ENCODE measurements at places on chromosomes 5 and 9. TPM values are rescaled to one million over a fixed set of nuclear protein-coding genes. Genes with fewer than 3 reads are reported as not detected.

The PFN3 gene
- total RNA-seq, result not detected

The KIF2A gene
- total RNA-seq, result 39.7 TPM

The ANKRA2 gene
- total RNA-seq, result 34.3 TPM

The FRMPD1 gene
- under 0.01 TPM for total RNA-seq

The CDH6 gene
- total RNA-seq, result 0.13 TPM

The C9 gene
- total RNA-seq, result not detected

The SMC2 gene
- total RNA-seq, result 3.6 TPM

The MARCHF11 gene
- not detected for total RNA-seq

The CCL19 gene
- total RNA-seq, result not detected

The ANGPTL2 gene
- total RNA-seq, result 0.79 TPM

The PCDHB7 gene
- not detected for total RNA-seq

The PCDHB1 gene
- total RNA-seq, result not detected

The FOXD4L4 gene
- under 0.01 TPM for total RNA-seq

The EMB gene
- 40.8 TPM for total RNA-seq

The ASPN gene
- not detected for total RNA-seq

The C7 gene
- not detected for total RNA-seq

The FIBCD1 gene
- total RNA-seq, result 0.51 TPM

The NUTM2F gene
- not detected for total RNA-seq

The MELK gene
- 8.2 TPM for total RNA-seq

The PCA3 gene
- total RNA-seq, result not detected

The NMUR2 gene
- not detected for total RNA-seq

The PRELID1 gene
- 161 TPM for total RNA-seq

Measured in bronchial epithelial cell (primary cell).